Fibroblast of the conjunctiva (primary cell): ENCODE measurements at places on chromosomes 6 and 20.

- no peak for DNase-seq
Measured at GRCh38 chr6:30061858-30062458, 893 bp downstream of the POLR1H start.

GRCh38 chr20:22827916-22828315 is 207.2 kb upstream of the SSTR4 start:
- no peak for DNase-seq

DNA sequence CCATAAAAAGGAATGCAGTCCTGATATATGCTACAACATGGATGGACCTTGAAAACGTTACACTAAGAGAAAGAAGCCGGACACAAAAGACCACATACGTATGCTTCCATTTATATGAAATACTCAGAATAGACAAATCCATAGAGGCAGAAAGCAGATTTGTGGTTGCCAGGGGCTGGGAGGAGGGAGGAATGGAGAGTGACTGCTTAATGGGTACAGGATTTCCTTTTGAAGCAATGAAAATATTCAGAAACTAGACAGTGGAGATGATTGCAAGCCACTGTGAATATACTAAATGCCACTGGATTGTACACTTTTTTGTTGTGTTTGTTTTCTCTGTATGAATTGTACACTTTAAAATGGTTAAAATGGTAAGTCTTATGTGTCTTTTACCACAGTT is 29.4 kb upstream of the CDKN1A start:
- no peak for DNase-seq

- DNase-seq: no peak
Measured at GRCh38 chr6:9518431-9518830, 896.4 kb downstream of the TFAP2A start.

DNA sequence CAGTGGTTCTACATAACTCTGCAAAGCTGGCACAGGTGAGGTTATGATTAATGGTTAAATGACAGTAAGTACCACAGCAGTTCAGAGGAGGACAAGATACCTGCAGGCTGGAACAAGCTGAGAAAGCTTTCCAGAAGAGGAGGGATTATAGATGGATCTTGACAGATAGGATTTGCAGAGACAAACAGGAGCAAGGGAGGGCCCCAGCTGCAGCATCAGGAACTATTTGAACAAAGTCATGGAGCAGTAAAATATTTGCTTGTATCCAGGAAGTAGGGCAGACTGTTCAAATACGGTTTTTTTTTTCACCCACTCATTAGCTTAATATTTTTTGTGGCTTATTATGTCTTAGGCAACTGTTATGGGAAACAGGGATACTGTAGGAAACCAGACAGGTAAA is 144.4 kb upstream of the MAN1A1 start:
- no peak for DNase-seq

DNA sequence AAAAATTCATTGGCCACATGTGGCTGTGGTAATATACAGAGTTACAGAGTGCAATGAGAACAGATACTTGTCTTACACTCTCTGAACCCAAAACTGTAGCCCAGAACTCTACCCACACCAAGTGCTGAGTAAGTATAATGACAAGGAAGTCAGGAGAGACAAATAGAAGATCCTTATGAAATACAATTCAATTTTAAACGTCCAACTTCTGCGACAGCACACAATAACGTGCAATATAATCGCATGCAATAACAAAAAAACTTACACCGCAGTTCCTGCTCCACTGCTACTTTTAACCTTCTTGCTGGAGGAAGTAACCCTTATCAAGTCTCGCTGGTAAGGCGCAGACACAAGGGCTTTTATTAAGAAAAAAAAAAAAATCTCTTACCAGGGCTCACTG is 881 bp downstream of the SFT2D1 start:
- DNase-seq: no peak

DNA sequence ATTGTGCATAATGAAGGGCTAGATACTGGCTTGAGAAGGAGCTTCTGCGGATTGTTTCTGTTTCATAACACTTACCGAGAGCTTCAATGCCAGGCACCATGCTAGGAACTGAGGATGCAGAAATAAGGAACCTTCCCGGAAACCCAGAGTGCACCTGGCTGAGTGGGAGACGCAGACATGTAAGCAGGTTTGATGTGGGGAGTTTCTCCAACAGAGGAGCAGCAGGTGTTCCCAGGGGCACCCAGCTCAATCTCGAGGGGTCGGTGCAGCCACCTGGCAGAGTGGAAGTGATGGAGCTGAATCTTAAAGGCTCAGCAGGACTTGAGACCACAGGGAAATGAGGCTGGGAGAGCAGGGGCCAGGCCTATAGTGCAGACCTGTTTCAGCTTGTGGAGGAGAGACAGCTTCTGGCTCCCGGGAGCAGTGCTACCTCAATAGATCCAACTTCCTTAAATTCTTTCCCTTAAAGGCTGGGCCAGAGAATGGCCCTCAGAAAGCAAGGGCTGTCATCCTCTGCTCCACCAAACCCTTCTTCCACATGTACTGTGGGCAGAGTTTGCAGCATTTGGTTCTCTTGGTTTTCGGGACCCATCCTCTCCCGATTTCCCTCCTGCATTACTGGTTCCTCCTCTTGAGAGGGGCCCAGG is 27.8 kb upstream of the SRC start:
- DNase-seq: no peak

DNA sequence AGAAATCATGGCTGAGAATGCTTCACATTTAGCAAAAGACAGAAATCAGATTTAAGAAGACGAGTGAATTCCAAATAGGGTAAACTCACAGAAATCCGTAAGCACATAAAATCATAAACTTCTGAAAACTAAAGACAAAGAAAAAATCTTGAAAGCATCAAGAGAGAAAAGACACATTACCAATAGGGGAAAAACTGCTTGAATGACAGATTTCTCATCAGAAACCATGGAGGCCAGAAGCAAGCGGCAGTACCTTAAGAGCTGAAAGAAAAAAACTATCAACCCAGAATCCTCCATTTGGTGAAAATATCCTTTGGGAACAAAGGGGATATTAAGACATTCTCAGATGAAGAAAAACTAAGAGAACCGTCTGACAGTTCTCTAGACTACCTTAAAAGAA is 66.6 kb upstream of the EMILIN3 start:
- no peak for DNase-seq

DNA sequence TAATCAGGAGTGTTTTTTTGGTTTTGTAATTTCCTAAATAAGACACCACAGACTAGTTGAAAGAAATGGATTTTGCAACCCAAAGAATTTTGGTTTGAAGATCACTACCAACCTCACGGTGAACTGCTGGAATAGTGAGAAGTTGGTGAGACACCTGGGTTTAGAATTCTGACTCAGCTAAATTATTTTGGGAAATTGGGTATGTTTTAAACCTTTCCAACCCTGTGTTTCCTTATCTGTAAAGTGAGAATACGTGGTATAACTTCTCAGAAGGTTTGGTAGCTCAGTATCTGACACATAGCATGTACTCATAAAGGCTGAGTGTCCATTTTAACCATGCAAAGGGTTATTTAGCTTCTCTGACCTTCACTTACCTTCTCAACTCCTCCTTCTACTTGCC is 261.9 kb downstream of the FOXA2 start:
- no peak for DNase-seq

- no peak for DNase-seq
Measured at GRCh38 chr20:9374480-9374879, 139.9 kb upstream of the LAMP5 start.

- DNase-seq: no peak
Measured at GRCh38 chr6:138507977-138508675, 8.8 kb upstream of the NHSL1 start.

DNA sequence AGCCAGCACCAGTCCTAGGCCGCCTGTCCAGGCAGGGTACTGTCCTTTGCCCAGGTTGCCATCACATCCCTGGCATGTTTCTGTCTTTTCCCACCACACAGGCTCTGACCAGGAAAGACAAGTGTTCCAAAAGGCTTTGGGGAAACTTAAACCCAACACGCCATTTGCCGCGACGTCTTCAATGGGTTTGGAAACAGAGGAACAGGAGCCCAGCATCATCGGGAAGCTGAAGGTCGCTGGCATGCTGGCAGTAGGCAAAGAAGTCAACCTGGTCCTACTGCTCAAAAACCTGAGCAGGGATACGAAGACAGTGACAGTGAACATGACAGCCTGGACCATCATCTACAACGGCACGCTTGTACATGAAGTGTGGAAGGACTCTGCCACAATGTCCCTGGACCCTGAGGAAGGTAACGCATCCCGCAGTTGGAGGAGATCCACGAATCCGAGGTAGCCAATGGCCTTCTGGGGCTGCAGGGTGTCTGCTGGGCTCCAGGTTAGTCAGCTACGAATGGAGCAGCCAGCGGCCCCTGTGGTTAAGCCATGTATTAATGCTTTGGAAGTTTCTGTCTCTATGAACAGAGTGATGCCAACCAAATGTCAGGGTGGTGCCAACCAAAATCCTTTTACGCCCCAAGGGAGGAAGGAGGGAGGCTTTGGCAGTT is 36.2 kb downstream of the TGM3 start:
- no peak for DNase-seq

- peak; percentile 75 for DNase-seq
Measured at GRCh38 chr6:33768644-33769120, 20.2 kb downstream of the LEMD2 start.
